ENCODE measurements at places on chromosomes 1 and 21.

DNA sequence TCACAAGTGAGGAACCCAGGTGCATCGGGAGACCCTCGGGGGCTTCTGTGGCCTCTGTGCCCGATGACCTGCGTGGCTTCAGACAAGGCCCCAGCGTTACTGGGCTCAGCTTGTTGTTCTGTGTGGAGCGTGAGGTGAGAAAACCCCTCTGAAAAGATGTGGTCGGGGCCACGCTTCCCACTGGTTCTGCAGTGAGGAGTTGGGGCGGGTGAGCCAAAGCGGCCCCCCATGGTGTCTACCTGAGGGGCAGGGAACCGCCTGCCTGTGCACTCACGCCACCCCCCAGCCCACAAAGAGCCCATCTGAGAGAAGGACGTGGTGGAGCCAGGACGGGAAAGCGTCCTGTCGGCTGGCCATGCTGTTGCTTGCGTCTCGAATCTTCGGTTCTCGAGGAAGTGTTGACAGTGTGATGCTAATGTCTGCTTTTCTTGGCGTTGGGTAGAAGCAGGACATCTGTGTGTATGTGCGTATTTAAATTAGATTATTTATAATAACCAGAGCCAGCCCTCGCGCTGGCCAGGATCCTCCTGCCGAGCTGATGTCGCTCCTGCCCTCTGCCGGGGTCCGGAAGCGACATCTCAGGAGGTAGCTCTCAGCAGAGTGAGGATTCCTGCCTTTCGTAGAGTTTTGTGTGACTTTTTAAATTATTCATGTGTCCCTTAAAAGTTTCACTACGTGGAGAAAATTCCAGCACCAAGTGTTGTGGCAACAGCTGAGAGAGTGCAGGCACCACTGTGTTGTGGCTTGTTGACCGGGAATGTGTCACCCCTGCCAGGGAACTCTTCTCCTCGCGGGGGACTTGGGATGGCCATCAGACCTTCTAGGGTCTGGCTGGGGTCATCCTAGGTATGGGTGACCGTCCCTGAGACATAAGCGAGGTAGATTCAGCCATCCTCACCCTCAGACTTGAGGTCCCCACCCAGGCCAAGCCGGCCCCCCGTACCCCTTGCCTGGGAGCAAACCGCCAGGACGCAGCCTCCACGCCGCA lies 15.3 kb downstream of the TMEM201 start:
- DNase-seq = no peak

GRCh38 chr1:203148127-203148526 lies 20.6 kb downstream of the ADORA1 start:
- DNase-seq = no peak

GRCh38 chr1:30648408-30649000 lies 74.9 kb downstream of the MATN1 start:
- no peak for DNase-seq

DNA sequence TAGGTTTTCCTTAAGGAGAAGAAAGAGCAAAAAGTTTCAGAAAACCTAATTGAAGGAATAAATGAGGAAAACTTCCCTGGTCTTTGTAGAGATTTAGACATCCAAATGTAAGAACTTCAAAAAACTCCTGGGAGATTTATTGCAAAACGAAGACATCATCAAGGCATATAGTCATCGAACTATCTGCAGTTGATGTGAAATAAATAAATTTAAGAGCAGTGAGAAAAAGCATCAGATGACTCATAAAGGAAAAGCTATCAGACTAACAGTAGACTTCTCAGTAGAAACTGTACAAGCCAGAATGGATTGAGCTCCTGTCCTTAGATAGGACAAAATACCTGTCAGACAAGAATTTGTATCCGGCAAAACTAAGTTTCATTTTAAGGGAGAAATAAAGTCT lies 569.4 kb upstream of the ADAMTS5 start:
- peak; percentile 45 for DNase-seq

- DNase-seq = no peak
Observed at GRCh38 chr1:94050254-94050653, 70.7 kb downstream of the ABCA4 start.

GRCh38 chr1:238953448-238954010 lies 432.8 kb upstream of the CHRM3 start:
- no peak for DNase-seq

- DNase-seq = no peak
Observed at GRCh38 chr1:240572328-240572727, 39.6 kb downstream of the GREM2 start.

DNA sequence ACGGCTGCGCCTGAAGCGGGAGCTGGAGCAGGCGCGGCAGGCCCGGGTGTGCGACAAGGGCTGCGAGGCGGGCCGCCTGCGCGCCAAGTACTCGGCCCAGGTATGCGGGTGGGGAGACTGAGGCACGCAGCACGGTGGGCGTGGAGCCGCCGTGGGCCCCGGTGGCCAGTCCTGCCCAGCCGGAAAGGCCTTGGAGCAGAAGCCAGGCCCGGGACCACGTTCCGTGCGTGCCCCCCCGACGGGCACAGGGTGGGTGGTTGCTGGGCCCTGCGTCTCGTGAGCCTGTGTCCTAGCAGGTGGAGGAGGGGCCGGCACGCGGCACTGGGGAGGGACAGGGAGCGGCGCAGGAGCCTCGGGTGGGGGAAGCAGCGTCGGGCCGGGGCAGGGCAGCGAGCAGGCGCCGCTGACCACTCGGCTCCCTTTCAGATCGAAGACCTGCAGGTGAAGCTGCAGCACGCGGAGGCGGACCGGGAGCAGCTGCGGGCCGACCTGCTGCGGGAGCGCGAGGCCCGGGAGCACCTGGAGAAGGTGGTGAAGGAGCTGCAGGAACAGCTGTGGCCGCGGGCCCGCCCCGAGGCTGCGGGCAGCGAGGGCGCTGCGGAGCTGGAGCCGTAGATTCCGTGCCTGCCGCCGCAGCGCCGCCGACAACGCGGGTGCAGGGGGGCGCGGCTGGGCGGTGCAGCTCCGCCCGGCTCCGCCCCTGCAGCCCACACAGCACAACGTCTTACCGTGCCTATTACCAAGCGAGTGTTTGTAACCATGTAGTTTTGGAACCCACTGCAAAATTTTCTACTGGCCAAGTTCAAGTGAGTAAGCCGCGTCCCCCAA lies 78.2 kb downstream of the SKI start:
- DNase-seq = no peak

- DNase-seq = no peak
Observed at GRCh38 chr1:30446508-30446907, 276.9 kb downstream of the MATN1 start.

- no peak for DNase-seq
Observed at GRCh38 chr1:2107586-2108212, 57.5 kb downstream of the PRKCZ start.

GRCh38 chr1:65866439-65866838 lies 73.7 kb downstream of the PDE4B start:
- no peak for DNase-seq

DNA sequence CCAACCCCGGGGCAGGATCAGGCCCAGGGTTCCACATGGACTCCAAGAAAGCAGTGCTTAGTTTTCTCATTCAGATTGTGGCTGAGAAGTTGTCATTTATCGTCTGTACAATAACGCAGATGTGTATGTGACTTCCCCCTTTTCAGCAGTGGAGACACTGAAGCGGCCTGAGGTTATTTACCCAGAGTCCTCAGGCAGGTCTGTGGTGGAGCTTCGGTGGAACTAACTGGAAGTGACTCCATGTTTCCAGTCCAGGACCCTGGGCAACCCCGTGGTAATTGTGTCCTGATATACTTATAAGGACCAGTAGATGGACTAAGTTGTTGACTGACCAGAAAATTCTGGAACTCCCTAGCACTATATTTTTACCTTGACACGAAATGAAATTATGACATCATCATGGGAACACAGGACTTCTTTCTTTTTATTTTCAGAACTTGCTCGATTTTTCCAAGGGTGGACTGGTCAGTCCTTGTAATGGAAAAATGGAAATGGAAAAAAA lies 1.0 kb upstream of the IER5 start:
- no peak for DNase-seq

DNA sequence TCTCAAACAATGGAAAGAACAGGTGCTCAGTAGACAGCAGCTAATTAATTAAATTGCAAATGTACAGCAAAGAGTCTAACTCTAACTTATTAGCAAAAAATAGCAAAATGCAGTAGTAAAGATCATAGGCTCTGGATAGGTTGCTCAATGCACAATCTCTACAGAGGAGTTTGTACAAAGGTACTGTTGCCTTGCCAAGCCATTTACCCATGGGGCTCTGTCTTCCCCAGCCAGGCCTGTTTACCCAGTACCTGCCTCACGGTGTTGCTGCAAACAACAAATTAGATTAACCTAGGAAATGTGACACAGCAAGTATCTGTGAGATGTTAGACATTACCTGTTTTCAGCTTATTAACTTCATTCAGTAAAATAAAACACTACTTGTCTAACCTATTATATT lies 222.0 kb downstream of the DENND1B start:
- DNase-seq = no peak

GRCh38 chr21:42022091-42022430 lies 11.9 kb upstream of the ZBTB21 start:
- DNase-seq = no peak

DNA sequence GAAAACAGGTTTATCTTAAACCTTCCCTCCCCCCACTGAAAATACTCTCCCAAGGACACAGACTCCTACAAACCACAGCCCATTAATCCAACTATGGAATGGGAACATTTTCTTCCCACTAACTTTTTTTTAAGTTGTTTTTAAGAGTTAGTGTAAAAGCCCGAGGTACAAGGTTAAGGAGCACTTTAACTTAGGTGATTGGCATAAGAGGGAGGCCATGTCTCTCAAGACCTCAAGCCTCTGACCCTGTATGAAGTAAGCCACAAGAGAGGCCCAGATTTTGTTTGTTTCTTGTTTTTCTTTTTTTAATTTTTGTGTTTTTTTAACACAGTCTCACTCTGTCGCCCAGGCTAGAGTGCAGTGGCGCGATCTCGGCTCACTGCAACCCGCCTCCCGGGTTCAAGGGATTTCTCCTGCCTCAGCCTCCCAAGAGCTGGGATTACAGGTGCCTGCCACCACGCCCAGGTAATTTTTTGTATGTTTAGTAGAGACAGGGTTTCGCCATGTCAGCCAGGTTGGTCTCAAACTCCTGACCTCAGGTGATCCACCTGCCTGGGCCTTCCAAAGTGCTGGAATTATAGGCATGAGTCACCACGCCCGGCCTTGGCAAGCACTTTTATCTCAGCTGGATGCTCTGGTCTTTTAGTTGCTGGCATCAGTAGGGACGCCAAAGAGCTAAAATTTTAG lies 14.4 kb downstream of the ARMH1 start:
- DNase-seq = no peak

- no peak for DNase-seq
Observed at GRCh38 chr1:203272633-203273205, 32.6 kb upstream of the BTG2 start.

DNA sequence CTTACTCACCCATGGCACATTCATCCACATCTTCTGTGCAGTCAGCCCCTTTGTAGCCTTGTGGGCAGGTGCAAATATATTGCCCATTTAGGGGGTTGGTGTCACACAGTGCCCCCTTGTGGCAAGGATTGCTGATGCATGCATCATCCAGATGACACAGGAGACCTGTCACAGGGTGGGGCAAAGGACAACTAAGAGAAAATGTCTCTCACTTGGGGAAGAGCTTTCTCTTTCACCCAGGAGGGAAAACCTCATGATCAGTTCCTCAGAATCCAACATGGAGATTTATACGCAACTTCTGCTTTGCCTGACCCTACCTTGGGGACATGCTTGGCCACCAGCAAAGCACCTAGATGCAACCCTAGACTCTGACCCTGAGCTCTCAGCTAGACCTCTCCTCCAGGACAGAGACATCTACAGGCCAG lies 71.8 kb upstream of the ADAM30 start:
- peak; percentile 59 for DNase-seq

GRCh38 chr1:48555271-48555670 lies 83.3 kb upstream of the SPATA6 start:
- no peak for DNase-seq

GRCh38 chr1:64072089-64072793 lies 131.2 kb upstream of the UBE2U start:
- peak; percentile 50 for DNase-seq

- no peak for DNase-seq
Observed at GRCh38 chr1:117142200-117142599, 20.7 kb upstream of the TRIM45 start.

GRCh38 chr1:28266920-28267322 lies 7.6 kb downstream of the SESN2 start:
- DNase-seq = no peak

DNA sequence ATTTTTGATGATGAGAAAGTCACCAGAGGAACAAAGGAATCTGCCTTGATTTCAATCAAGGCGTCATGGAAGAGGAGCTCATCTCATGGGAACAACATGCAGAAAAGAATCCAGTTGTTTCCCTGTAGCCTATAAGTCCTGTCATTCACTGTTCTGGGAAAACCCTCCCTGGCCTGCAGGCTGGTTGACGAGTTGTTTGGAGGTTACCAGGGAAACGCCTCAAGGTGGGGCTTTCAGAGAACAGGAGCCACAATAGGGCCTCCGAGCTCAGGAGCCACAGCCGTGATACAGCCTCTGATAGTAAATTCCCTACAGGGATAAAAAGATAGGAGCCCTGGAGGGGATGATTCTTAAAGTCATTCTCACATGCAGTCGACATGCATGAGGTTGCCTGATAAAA lies 135.2 kb downstream of the PSMG1 start:
- peak; percentile 90 for DNase-seq

GRCh38 chr1:17437580-17438317 lies 1.7 kb downstream of the RCC2 start:
- peak; percentile 39 for DNase-seq

DNA sequence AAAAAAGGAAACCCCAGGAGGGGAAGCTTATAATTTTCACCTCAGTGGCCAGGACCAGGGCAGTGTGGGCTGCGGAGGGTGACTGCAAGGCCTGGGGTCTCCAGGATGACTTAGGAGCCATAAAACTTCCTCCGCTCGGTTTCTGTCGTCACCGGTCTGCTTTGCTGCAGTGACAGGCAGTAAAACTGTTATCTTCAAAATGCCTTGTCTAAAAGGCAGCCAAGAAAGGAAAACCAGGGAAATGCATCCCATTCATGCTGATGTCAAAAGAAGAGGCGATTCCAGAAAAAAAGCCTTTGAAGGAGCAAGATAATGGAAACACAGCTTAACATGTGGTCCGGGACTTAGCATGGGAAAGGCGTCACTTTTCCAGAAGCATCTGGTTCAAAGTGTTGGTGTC lies 42.0 kb downstream of the COL6A1 start:
- DNase-seq = peak; percentile 59

DNA sequence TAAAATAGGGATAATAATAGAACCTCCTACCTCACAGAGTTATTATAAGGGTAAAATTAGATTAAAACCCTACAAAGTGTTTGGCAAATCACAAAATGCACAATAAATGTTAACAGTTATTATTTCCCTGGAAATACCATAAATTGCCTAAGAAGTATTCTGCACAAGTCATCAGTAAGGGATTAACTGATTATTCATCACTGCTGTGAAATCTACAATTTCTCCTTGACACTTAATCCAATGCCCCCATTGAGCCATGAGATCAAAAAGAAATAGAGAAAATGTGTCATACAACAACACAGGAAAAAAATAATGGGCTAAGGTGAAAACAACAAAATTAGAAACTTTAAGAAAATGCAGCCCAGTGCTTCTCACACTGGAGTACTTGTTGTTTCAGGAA lies 6.7 kb upstream of the SEC16B start:
- no peak for DNase-seq

- DNase-seq = no peak
Observed at GRCh38 chr1:233647073-233647472, 33.2 kb downstream of the KCNK1 start.
